Activated naive CD8-positive, alpha-beta T cell treated with anti-CD3 and anti-CD28 coated beads, Interleukin-2, amount 50 U/mL, for 16 hours (primary cell): ENCODE measurements at places on chromosomes 3 and 15.
A peak's percentile ranks its signal among the peaks of the same experiment; 100 is the strongest.

- DNase-seq: no peak
Observed at GRCh38 chr15:43251871-43252250, 14.9 kb downstream of the TGM5 start.

GRCh38 chr3:37114251-37115145 lies 59.9 kb downstream of the LRRFIP2 start:
- DNase-seq: no peak

GRCh38 chr15:68508485-68509189 lies 70.2 kb upstream of the CORO2B start:
- no peak for DNase-seq

DNA sequence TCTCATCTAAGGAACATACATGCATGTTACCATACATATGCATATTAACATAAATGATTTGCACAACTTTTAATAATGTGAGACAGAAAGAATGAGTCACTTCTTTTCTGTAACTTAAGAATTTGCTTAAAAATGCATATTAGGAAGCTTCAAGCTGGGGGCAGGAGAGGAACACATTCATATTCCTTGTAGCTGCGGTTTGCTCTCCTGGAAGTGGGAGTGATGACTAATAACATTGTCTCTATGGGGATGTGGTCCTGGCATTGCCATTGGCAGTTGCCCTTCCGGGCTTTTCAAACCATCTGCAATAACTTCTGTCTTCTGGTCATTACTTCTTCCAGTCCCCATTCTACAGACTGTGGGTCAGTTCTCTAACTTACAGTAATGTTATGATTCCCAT lies 15.6 kb downstream of the CHST2 start:
- no peak for DNase-seq

DNA sequence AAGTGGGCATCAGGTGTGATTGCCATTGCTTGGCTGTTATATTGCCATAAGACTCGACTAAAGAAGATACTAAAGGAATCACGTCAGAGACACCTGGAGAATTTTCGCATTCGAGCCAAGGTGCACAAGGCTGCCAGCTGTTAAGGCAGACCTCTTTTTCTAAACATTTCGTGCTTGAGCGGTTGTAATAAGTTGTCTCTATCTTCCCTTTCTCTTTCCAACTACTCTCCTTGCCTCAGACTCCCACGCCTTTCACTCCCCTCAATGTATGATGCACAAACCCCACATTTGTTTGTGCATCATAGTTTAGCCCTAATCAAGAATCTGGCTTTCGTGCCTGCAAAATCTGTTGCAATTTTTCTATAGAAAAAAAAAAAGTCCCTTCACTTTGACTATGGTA lies 118.0 kb downstream of the IQCH start:
- no peak for DNase-seq

DNA sequence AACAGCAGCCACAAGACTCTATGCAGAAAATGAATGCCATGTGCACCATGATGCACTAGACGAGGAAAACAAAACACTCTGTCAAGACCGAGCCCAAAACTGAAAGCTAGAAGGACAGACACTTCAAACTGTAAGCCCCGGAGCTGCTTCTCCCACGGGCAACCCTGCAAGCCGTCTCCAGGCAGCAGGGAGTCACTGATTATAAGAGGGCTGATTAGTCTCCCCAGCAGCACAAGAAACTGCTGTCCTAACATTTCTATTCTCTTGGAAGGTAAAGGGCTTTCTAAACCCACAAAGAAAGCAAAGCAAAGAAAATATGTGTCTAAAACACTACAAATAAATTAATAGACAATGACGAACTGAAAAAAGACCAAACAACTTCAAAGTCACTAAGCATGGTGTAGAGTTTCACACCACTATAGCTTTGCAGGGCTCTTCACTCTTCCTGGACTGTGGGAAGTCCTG lies 15.5 kb downstream of the TBC1D2B start:
- DNase-seq: peak; percentile 10

DNA sequence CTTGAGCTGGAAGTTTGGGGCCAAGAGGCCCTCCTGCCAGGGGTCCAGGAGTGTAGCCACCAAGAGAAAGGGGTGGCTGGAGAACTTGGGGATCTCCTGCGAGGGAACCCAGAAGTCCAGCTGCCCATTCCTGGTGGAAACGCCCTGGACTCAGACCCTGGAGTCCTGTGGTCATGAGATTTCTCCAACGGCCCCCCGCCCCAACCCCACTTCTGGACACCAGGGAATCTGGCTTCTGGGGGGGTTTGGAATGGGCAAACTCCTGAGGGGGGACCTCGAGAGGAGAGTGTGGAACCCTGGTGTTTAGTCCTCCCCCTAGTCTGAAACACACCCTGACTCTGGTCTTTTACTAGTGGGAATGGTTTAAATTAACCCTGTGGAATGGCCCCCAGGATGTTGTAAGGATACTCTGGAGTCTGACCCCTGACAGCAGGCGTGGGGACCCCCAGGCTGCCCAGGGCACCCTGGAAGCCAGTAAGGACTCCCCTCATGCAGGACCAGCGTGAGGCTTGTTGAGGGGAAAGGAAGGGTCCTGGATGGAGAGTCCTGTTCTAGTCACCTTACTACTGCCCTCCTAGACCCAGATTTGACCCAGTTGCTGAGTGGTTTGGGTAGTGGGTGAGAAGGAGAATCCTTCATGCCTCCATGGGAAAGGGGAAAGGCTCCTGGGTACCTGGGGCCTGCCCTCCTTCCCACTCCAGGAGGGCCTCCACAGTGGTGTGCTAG lies 540 bp downstream of the KLHDC8B start:
- no peak for DNase-seq

DNA sequence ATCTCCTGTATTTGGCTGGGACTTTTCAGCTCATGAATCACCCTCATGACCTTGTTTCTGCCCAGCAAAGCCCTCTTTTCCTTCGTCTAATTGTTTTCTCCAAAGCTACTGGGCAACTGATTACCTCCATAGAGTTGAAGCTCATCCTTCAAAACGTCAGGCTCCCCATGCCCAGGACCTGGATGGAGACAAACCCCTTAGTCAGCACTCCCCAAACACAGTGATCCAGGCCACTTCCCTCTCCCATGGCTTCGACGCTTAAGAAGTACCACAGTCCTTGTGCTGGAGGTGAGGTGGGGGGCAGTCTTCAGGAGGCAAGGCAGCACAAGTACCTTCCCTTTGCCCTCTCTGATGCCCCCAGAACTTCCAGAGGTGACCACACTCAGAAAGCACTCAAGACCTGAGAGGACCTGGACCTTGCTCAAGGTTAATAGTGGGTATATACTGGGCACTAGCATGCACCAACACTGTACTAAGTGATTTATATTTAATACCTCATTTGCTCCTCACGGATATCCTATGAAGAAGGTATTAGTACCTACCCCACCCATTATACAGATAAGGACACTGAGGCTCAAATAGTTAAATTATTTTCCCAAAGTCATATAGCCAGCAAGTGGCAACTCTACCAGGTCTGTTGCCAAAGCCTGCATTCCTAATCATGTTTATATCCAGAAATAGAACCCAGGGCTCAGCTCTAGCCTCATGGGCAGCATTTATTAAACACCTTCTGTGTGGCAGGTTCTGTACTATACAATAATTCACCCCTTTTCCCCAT lies 16.5 kb downstream of the TMEM40 start:
- no peak for DNase-seq

DNA sequence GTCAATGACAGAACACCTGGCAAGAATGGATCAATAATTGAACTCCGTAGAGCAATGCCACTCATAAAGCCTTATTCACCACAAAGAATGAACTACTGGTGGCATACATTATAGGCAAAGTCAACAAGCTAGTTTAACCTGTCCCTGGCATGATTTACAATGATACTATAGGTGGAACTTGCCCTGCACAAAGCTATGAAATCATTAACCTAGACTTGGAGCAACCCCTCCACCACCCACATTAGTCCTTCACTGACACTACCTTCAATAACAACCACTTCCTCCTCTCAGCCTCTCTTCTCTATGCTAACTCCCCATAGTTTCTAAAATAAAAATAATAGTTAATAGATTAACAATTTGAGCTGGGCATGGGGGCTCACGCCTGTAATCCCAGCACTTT lies 54.4 kb downstream of the ACAP2 start:
- DNase-seq: no peak

DNA sequence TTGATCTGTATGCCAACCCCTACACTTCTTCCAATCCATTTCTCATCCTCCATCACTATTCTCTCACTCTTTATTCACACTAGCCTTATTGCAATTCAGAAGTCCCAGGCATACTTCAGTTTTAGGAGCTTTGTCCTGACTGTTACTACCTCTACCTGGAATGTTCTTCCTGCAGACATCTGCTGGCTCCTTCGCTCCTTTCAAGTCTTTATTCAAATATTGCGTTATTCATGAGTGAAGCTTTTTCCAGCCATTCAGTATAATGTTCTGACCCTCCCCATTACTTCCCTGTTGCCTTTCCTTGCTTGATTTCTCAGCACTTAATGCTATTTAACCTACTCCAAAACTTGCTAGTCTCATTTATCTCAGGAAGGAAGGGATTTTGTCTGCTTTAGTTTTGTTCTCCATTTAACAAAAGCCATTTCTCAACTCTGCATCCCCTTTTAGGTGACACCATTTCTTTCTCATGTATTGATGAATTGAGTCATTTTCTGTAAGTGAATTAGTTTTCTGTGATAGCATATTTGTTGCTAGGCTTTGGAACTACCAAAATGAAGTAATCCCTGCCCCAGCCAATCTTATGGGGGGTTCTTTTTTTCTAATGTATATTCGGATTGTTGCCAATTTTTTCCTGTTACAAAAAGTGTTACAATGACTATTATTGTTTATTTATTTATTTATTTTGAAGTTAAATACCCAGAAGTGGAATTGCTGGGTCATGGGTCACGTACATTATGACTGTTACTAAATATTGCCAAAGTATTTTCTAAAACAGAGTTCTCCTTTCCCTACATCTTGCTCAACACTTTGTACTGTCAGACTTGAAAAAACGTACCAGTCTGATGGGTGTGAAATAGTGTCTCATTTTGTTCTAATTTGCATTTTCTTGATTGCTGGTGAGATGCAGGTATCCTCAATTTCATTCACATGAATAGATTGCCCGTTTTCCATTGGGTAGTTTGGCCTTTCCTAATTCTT lies 9.4 kb downstream of the ATP11B start:
- no peak for DNase-seq

DNA sequence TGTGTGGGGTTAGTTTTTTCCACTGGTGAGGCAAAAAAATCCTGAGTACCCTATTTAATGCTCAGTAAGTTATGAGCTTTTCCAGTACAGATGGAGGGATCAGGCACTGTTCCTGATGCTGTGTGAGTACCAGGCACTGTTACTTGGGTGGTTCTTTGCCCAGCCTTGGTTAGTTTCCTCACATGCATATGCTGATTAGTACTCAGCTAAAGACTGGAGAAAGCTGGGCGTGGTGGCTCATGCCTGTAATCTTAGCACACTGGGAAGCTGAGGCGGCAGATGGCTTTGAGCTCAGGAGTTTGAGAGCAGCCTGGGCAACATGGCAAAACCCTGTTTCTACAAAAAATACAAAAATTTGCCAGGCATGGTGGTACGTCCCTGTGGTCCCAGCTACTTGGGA lies 210.3 kb upstream of the SGO1 start:
- DNase-seq: no peak

GRCh38 chr15:48954538-48954937 lies 9.2 kb downstream of the SHC4 start:
- no peak for DNase-seq

DNA sequence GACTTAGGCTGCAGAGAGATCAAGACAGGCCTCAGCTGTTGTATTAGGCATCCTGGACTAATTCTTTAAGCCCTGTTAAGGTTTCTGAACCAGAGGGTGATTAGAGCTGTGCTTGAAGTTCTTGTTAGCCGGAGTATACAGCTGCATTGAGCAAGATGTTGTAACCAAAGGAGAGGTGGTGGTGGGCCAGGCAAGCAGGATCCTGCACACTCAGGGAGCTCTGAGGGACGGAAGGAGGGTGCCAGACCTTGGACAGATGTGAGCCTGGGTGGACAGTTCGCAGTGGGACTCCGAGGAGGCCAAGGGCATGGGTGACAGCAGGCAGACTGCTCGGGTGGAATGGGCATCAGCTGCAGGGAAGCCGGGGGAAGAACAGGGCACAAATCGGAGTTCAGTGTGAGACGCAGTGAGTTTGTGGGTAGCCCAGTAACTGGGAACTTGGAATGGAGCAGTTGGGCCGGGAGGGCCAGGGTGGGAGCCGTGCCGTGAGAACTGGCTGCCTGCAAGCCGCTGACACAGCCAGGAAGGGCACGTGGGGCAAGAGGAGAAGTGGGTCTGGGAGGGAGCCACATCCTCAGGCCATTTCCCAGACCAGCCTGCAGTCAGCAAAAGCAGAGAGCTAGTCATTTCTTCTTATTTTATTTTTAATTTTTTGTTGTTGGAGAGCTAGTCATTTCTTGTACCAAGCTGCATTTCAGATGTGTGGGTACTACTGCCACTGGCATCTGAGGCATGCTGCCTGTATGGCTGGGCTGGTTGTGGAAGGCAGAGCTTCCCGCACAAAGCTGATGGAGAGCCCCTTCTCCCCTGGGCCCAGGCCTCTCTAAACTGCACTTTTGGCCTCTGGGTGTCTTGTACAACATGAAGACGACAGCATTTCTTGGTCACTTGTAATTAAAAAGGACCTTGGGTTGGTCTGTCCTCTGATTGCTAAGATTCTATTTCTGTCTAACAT lies 61.0 kb downstream of the PGPEP1L start:
- no peak for DNase-seq
